ENCODE measurements at places on chromosomes 11 and 22.

GRCh38 chr11:17197431-17197898, 10.3 kb downstream of the PIK3C2A start:
- no peak for DNase-seq

GRCh38 chr11:125075900-125076317, 12.8 kb downstream of the SLC37A2 start:
- DNase-seq: no peak

DNA sequence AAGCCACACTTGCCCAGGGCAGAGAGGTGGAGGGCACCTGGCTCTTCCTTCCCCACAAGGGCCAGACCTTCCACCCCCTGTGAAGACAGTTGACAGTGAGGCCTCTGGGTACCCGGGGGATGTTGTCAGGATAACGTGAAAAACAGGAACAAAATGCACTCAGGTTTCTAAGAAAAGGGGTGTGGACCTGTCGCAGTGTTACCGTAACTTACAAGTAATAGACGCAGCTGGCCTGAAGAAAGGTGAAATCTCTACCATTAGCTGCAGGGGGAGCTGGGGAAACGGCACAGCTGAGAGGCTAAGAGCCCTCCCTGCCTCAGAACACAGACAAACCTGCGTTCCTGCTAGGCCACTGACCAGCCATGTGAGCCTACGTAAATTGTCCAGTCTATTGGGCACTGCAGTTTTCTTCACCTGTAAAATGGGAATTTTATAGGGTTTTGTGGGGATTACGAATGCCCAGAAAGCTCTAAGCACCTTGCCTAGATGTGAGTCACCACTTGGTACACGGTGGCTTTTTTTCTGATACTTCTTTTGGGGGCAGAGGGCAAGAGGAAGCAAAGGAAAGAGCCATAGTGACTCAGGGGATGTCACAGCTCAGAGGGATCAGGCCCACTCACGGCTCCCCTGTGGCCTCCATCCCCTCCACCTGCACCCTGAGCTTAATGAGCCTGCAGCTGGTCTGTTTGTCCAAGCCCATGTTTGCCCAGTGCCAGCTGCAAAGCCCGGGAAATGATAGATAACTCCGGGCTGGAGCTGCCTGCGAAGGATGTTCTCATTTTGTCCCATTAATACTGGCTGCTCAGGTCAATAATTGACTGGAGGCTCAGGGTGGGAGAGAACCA, 18.4 kb upstream of the CABP7 start:
- DNase-seq: peak; percentile 77

GRCh38 chr22:36595154-36595553, 66.2 kb upstream of the EIF3D start:
- no peak for DNase-seq

- peak; percentile 82 for DNase-seq
These were observed 1.6 kb upstream of the FGF19 start for GRCh38 chr11:69705351-69705811.

DNA sequence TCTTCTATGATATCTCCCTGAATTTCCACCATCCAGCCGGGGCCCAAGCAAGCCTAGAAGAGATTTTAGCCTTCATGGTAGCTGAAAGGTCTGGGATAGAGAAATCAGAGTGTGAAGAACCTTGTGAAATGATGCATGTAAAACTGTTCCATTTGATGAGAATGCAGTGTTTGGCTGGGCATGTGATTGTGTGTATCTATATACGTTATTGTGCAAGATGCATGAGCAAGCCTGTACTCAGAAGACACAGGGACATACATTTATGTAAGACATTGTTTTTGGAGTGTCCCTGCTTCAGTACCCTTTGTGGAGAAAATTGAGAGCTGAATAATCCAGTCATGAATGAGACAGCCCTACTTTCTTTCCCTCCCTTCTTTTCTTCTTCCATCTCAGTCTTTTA, 15.2 kb upstream of the OR52K2 start:
- DNase-seq: no peak

Data from COR-L47 (cell line).